Left forelimb (tissue), 1 donor: ENCODE measurements at places on chromosomes 3 and 15.

- no peak for DNase-seq
Measured at GRCh38 chr15:64981812-64982431, 7.8 kb downstream of the SPG21 start.

DNA sequence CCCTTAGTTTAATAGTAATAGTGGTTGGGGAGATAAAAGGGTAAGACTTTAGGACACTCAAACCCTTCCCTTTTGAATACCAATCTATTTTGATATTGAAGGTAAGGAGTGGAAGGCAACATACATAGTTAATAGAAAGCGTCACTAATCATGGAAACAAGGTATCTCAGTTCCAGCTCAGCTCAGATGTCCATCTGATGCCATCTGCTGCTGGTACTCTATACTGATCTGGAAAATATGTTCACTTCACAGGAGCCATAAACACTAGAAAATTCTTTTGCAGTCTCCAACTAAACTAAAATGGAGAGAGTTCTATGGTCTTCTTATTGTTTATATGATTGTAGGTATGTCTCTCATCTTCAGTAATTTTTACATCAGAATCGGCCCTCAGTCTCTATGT is 1777.1 kb downstream of the OTOL1 start:
- no peak for DNase-seq

- DNase-seq: no peak
Measured at GRCh38 chr3:141553055-141553454, 66.2 kb downstream of the RASA2 start.

- no peak for DNase-seq
Measured at GRCh38 chr3:12185172-12185710, 26.5 kb upstream of the TIMP4 start.

DNA sequence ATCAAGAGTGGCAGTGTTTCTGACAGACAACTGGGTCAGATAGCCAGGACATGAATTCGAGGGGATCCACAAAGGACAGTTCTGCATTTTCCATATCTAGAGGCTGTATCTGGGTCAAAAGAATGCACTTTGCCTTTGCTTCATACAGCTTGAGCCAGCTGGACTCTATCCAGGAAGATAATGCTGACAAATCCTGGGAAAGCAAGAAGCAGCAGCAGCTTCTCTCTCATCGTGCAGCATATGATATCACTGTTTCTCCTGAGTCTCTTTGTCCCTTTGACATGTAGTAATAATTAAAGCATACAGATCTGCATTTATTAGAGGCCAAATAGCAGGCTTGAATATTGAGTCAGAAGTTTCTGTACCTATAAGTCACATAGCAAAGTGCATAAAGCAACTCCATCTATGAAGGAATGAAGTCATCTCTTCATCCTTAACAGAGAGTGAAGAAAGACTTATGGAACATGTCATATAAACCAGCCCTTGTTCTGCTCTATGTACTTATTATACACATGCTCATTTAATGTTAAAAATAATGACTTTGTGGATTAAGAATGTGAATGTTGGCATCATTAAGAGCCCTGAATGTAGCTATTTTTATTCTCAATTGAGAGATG is 236.8 kb upstream of the GBE1 start:
- DNase-seq: no peak

DNA sequence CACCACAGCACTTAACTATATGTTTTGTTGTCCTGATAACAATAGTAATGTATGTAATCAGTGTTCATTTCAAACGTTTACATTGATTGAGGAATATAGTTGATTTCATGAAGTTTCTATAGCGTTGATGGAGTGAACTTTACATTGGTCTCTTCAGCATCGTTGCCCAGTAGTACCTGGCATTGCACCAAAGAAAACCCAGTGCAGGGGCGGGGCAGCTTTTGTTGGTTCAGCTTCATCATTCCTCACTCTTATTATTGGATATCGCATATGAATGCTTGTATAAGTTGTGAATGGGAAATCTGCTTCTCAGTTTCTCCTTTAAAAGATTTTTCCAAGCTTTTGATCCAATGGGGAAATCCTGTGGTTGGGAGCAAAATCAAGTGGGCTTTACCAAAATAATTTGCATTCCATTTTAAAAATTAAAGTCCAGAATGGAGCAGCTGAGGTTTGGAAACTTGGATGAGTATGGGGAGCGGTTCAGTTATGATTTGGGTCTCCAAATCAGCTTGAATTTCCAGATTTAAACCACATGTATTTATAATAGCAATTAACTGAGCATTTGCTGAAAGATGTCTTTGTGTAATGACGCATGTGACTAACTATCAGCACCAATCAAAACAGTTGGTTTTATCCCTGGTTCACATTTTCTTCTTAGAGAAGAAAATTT is 213.7 kb downstream of the ALCAM start:
- DNase-seq: no peak

- peak; percentile 86 for DNase-seq
Measured at GRCh38 chr3:4977001-4977852, 2.0 kb upstream of the BHLHE40 start.

DNA sequence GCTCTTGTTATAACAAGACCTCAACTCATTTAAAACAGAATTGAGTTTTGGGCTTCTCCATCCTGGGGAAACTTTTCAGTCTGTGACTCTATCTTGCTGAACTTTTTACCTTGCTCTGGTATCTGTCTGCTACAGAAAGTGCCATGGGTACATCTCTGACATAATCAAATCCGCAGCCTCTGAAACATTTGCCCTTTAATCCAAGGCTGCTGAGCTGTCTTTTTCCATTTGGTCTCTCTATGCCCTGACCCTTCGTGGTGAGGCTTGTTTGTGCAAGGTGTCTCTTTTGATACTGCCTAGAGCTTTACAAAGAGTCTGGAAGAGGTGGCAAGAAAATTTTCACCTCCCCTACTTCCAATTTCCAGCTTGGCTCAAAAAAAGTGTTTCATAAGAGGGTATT is 11.3 kb downstream of the TMEM108 start:
- DNase-seq: no peak

DNA sequence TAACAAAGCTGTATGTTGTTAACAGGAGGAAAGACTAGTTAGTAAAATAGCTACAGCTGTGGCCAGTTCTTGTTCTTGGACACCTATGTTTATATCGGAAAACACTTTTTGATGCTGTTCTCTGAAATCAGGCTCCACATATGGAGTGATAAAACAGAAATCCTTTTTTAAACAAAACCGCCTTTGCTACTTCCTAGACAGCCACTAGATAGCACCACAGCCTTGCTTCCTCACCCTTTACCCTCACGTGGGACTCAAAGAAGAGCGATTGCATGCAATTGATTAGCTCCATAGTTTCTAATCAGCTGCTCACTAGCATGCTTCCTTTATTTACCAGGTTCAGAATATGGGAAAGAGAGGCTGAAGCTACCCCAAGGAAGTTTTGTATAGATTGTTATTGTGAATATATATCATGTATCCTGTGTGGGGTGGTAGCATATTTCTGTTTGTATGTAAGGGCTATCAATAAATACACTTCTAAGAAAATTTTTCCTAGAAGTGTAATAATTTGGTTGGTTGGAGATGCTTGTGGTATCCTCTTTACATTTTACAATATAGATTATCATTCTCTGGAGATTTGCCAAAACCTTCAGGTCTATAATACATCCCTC is 4.3 kb upstream of the MTFMT start:
- DNase-seq: no peak

DNA sequence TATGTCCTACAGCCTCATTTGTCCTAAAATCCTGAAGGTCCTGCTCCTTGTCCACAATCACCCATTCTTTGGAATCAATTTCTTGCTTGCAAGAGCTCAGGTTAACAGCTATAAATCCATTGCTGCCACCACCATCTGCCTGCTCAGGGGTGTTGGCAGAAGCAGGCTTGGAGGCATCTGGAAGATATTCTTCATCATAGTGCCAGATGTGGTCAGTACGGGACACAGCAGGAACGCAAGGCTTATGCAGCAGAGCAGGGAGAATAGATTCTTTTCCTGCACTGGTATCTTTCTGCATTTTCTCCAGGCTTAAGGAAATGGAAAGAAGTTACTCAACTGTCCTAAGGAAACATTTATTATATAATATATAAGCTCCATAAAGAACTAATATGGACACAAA is 38.5 kb upstream of the CDAN1 start:
- no peak for DNase-seq

GRCh38 chr3:71771126-71771525 is 13.8 kb downstream of the PROK2 start:
- DNase-seq: no peak

DNA sequence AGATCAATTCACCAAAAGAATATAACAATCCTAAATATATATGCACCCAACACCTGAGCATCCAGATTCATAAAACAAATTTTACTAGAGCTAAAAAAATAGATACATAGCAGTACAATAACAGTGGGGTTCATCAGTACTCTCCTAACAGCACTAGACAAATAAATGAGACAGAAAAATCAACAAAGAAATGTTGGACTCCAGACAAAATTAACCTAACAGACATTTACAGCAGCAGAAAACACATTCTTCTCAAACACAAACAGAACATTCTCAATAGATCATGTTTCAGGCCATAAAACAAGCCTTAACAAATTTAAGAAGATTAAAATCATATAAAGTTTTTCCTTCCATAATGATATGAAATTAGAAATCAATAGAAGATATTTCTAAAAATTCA is 124.8 kb upstream of the NECTIN3 start:
- no peak for DNase-seq

DNA sequence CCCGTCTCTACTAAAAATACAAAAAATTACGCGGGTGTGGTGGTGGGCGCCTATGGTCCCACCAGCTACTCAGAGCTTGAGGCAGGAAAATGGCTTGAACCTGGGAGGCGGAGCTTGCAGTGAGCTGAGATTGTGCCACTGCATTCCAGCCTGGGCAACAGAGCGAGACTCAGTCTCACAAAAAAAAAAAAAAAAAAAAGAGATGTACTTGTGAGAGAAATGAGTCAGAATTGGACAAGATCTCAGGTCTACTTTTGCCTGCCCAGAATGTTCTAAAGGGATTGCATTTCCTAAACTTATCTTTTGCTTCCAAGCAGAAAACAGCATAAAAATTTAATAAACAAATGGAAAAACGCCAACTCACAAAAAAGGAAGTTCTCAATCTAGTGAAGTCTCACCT is 167.5 kb downstream of the NR2F2 start:
- DNase-seq: no peak

GRCh38 chr3:120280566-120280965 is 4.5 kb downstream of the GPR156 start:
- DNase-seq: no peak

- DNase-seq: no peak
Measured at GRCh38 chr15:73794443-73795133, 41.4 kb upstream of the INSYN1 start.

DNA sequence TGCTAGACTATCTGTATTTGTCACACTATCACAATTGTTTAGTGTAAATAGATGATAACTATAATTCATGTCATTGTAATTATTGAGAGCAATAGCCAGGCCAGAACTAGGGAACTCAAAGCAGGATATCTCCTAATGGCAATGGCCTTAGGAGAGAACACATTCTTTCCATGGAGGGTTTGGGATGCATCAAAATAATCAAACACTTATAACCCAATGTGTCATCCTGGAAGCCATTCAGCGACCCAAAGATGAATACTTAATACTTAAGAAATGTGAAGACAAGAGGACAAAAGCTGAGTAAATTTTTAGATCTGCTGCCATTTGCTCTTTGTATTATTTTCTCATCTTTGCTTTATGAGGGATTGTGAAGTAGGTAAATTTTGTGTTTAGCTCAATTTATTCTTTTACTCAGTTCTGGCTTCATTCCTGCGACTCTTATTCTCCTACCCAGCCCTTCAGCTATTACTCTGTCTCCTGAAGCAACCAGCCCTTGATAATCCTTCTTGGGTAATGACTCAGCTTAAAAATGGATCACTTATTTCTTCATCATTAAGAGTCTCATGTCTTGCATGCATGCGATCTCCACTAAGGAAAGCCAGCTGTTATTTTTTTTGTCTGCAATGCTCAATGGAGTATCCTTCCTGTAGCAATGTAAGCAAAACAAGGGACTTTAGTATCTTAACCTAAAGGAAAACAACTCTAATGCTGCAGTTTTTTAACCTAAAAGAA is 2.0 kb downstream of the OR4F15 start:
- no peak for DNase-seq

DNA sequence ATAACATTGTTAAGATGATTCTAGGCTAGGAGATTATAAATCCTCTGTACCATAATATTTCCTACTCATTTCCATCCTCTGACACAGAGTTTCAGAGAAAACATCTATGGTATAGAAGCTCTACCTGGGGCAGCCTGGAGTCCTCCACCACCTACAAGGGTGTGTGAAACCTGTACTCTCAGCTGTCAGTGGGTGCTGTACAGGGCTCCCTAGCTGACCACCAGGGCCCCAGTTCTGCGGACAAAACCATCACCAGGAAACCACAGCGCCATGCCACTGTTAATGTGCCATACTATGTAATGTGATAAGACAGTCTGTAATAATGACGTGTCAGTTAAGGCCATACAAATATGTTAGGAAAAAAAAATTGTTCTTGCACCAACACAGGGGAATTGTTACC is 7.1 kb downstream of the RORA start:
- DNase-seq: no peak

DNA sequence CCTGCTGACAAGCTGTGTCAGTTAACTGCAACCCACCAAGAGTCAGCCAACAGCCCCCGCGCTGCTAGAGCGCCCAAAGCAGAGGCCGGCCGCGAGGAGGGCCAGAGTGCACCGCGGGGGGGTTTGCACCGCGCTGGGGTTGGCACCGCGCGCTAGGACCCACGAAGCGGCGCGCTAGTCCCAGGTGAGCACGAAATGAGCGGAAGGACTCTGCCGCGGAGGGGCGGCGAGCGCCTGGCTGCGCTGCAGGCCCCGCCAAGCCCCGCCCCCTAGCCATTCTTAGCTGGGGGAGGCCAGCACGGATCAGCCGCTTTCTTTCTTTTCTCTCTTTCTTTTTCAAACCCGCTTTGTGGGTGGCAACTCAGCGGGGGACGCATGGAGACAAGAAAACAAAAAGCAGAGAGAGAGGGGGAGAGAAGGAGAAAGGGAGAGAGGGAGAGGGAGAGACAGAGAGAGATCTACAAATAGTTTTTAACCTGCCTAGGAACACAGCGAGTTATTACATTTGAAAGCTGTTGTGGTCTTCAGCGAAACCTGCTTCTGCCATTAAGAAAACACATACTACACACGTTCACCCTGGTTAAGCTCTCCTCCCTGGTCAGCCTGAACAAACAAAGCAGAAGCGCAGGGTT is 6.9 kb upstream of the FOXB1 start:
- no peak for DNase-seq

GRCh38 chr3:100104817-100105413 is 9.4 kb downstream of the FILIP1L start:
- DNase-seq: no peak

GRCh38 chr3:151722856-151723255 is 10.9 kb upstream of the AADACL2 start:
- no peak for DNase-seq

DNA sequence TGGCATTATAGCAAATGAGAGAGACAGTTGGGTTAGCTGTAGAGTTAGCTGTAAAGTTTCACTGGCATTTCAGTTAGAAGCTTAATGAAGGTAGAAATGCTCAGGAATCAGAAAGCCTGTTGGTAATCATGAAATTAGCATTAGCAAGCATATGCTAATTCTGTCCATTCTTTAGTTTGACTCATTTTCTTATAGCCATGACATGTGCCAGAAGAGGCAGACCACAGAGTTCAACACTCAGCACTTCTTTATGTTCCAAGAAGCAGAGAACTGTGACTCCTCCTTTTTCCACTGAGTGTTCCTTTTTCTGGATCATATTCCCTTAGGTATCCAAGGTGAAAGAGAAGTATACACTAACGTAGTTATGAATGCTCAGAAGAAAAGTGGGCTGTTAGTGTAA is 276.2 kb upstream of the SGO1 start:
- no peak for DNase-seq
